ENCODE measurements at places on chromosomes 2 and 18. TPM values are rescaled to one million over a fixed set of nuclear protein-coding genes. Genes with fewer than 3 reads are reported as not detected.

The KLHL30 gene
- polyA plus RNA-seq: 25.9 TPM

The ARHGAP25 gene
- 3.7 TPM for polyA plus RNA-seq

The NXPH2 gene
- polyA plus RNA-seq: 13.4 TPM

The NEURL3 gene
- polyA plus RNA-seq: 0.22 TPM

GRCh38 chr2:627340-627709 lies 49.9 kb downstream of the TMEM18 start:
- no peak for DNase-seq

DNA sequence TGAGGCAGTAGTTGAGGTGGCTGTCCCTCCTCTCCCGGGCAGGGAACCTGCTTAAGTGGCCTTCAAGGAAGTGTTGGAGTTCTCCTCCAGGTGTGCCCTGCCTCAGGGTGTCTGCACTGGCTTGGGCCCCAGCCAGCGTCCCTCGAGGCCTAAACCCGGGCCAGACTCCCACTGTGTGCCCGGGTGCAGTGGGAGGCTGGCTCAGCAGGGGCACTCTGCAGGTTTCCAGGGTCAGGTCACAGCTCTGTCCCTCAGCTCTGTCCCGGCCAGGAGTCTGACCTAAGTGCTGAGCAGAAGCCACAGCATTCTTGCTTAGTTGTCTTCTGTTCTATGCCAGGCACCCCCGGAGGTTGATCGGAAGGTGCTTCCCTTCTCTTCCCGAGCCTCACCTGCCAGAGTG lies 69.0 kb upstream of the OTOS start:
- DNase-seq: no peak

DNA sequence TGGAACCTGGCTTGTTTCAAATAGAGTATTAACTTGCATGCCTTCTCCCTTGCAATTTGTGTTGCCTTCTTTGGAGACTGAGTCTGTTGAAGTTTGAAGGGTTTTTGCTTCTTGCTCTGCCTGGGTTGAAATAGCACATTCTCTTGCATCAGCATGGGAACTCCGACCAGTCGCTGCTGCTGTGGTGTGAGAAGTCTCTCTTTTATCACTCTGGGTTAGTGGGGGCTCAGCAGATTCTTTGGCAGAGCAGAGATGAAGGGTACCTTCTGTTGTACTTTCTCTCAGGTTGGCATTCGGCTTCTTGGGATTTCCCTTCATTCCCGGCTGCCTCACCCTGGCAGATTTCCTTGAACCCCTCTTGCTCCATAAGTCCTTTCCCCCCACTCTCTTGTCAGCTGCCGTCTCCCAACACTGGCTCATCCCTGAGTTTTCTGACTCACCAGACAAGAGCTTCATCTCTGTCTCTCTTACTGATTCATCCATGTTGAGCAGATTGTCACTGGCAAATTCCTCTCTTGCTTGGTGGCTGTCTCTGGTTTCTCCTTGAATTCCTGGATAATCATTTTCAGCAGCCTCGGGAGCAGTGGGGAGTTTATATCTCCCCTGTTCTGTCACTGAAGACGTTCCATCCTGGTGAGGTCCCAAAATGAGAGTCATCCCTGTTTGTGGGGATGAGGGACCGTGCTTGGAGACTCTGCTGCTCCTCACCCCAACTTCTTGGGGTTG lies 49.9 kb downstream of the ALPK2 start:
- no peak for DNase-seq

DNA sequence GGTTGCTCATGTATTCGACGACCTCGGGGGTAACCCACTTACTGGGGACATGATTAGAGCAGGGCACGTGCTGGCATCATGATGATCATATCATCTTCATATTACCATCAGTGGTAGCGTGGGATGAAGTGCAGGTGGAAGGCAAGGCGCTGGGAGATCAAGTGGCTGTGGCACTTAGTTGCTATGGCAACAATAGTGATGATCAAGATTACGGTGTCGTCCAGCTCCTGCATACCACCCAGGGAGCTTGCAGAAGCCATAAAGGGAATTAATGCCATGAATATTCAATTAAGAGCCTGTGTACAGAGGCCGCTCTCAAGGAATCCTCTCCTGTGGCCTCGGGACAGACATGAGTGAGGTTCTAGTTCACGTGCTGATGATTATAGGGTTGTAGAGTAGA lies 237.2 kb upstream of the COPS8 start:
- no peak for DNase-seq

DNA sequence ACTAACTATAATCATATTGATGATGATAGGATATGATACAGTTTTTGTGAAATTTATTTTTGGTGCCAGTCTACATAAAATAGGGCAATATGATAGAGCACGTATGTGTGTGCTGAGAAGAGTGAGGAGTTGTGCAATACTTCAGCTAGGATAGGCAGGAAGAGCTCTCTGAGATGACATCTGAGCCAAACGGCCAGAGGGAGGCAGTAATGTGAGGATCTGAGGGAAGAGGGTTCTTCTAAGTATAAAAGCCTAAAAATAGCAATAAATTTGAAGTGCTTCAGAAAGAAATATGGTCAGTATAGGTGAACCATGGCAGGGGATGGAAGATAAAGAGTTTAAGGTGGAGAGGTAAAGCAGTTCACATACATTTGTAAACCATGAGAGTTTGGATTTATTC lies 102.5 kb downstream of the OLA1 start:
- no peak for DNase-seq

GRCh38 chr2:218822622-218823021 lies 9.0 kb downstream of the PRKAG3 start:
- DNase-seq: no peak

DNA sequence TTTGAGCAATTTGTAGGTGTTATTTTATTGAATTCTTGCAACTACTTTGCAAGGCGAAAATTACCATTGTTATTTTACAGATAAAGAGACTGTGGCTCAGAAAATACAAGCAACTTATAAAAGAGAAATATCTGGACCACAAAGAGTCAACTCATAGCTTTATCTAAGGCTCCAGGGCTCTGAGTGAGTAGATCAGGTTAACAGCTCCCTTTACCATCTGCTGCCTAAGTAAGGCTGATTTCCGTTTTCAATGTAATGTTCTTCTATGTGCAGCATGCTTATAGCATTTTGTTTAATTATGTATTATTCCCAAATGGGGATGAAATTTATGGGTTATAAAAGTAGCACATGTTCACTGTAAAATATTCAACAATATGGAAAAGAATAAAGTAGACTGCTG lies 299.1 kb upstream of the TNP1 start:
- DNase-seq: no peak

DNA sequence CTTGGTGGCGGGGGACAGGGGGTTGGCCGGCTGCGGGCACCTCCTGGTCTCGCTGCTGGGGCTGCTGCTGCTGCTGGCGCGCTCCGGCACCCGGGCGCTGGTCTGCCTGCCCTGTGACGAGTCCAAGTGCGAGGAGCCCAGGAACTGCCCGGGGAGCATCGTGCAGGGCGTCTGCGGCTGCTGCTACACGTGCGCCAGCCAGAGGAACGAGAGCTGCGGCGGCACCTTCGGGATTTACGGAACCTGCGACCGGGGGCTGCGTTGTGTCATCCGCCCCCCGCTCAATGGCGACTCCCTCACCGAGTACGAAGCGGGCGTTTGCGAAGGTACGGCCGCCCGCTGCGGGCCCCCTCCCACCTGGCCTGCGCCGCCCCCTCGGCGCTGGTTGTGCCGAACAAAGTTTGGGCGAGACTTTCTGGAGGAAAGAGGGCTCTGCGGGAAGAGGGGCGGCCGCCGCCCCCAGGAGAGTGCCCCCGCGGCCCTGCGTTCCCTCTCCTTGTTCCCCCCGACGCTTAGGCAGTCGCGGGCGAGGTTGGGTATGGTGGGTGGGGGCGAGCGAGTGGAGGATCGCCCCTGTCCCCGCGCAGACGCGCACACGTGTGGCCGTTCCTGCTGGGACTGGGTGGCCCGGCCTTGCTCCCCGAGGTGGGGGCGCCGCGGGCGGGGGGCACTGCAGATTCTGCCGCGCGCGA lies 866 bp downstream of the CRIM1 start:
- DNase-seq: peak; percentile 35

GRCh38 chr18:58714259-58714658 lies 43.0 kb downstream of the MALT1 start:
- DNase-seq: no peak

DNA sequence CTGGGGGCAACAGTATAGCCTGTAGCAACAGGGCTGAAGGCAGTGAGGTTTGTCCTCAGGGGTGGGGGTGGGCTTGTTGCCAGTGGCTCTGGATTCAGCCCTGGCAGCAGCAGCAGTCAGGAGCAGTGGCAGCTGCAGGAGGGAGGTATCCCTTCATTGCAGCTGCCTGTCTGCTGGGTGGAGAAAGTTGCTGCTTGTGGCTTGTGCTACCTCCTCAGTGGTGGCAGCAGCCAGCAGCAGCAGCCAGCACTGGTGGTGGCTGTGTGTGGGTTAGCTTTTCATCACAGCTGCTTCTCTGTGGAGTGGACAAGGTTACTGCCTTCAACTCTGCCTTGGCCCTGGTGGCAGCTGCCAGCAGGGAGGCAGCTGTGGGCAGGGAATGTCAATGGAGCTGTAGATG lies 94.9 kb downstream of the ARL6IP6 start:
- DNase-seq: no peak

- DNase-seq: no peak
Observed at GRCh38 chr2:53233759-53234547, 533.7 kb upstream of the CHAC2 start.

DNA sequence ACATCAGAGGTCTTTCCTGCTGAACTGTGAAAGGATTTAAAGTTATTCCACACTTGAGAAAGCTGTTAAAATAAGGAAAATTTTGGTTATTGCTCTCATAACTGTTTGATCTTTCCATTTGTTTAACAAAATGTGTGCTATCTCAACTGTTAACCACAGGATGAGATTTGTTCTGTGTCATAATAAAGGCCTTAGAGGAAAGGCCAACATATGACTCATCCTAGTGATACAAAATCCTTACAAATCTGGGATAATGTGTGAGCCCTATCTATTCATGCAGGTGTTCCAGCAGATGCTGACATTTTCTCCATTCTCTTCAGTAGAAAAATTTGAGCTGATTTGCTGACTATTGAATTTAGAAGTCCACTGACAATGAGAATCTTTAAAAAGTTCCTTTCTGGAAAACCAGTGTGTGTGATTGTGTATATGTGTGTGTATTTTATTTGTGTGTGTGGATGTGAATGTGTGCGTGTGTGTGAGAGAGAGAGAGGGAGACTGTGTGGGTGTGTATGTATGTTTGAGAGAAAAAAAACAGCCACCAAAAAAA lies 1111.9 kb upstream of the GYPC start:
- DNase-seq: no peak

DNA sequence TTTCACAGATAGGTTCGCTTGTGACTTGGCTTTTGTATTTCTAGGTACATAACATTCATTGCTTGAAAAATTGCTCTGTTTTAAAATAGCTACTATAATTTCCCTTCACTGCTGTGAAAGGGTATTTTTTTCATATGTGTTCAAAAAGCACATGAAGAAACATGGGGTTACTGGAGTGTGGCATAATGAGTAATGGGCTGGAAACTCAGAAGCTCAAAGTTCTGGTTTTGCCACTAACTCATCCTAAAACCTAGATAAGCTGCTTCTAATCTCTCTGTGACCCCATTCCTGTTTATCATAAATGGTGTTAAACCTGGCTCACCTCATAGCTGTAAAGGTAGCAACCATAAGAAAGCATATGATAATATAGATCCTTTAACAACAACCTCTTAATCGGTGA lies 319.3 kb downstream of the PTPRM start:
- DNase-seq: no peak

DNA sequence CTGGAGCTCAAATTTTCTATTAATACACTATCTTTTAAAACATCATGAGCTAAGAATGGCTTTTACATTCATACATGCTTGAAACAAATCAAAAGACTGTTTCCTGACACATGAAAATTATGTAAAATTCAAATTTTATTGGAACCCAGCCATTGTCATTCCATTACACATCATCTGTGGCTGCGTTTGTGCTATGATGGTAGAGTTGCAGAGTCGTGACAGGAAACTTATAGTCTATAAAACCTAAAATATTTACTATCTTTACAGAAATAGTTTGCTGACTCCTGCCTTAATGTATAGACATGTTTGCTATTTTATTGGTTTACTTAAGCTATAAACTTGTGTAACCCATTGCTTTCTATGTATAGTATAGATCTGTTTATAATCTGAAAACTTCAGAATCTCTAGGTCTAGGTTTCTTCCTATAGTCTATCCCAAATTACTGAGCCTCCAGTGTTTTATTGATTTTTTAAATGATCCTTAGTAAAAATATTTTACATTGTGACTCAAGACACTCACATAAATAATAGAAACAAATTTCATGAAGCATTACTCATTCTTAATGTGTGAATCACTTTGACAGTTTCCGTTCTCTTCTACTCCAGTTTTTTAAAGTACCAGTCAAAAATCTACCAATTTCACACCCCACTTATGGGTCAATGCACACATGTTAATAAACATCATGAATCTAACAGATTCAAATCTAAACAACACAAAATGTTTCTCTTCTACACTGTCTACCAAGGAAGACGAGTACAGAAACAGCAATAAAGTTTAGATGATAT lies 26.4 kb upstream of the MRPL19 start:
- no peak for DNase-seq

DNA sequence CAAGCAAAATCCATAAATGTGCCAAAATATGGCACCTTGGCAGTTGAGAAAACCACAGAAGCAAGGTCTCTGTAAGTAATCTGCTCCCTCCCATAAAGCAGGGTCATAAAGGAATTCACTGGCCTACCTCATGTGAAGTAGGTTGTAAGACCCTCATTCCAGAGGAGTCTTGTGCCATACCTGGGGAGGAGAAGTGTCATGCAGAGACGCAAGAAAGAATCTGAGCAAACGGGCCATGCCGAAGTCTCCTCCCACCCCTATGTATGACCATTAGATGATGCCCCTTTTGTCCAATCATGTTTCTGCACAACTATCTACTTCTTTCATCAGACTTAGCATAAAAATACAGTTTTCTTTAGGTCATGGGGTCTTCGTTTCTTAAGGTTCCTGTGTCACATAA lies 14.6 kb downstream of the NMUR1 start:
- DNase-seq: no peak

- peak; percentile 6 for DNase-seq
Observed at GRCh38 chr2:124959581-124959980, 934.5 kb downstream of the CNTNAP5 start.

DNA sequence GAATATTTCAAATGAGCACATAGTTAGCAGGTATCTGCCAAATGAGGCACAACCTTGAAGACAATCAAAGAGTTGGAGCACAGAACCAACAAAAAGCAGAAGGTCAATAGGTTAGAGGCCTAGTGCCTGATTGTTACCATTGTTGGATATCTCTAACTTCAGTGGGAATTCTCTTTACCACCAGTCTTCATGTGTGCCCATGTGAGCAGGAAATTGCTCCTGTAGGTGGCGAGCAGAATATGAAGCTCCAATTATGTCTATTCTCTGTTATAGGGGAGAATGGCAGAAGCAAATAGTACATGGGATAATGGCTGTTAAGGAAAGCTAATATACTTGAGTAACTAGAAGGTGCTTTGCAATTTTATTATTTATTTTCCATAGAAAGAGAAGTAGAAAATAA lies 14.9 kb upstream of the ZNF385B start:
- DNase-seq: no peak

DNA sequence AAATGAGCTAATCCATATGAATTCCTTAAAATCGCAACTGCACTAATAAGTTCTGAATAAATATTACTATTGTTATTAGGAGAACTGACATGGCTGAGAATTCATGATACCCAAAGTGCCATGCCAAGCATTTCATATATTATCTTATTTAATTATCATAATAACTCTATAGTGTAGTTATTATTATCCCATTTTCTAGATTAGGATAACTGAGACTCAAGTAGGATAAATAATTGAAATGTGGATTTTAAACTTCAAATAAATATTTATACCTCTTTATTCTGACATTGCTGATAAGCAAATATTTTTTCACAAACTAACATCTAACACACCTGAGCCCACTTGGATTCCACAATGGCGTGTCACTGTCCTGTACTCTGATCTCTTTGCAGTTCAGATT lies 492.7 kb downstream of the IRS1 start:
- DNase-seq: no peak

- DNase-seq: no peak
Observed at GRCh38 chr2:32289165-32289999, 11.7 kb downstream of the YIPF4 start.

Measured in hindlimb muscle (tissue), 1 donor.